Effector memory CD4-positive, alpha-beta T cell (primary cell): ENCODE measurements at places on chromosomes 2 and 18.

DNA sequence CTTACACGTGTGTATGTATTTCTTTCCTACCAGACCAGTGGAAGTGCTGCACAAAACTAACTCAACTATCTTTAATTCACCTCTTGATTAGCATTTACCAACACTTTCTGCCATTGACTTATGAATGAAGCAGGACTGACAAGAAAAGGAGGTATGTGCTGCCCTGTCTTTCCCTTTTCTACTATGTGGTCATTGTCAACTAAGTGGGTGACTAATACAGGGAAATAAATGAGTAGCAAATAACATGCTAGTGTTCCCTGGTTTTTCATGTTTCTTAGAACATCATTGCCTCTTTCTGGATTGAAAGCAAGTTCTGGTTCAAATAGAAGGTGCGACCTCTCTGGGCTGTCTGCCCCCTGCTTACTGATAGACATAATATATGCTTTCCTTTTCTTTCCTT, 58.0 kb downstream of the LINC00305 start:
- no peak for DNase-seq

DNA sequence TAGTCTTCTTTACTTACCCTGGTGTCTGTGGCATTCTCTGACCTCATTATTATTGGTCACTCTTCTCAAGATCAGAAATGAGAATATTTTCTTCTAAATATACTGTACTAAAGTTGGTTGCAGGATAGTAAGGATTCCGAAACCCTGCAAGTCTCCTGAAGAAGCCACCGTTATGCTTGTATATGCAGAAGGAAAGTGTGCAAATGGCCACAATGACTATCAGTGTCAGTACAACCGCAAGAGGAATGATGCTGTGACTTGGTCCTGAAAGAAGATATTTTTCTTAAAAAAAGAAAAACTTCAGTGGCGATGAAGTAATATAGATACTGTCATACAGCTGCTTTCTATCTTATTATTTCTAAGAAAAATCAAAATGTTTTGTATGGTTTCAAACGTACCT, 120.7 kb downstream of the PLA2R1 start:
- no peak for DNase-seq

- DNase-seq = no peak
These were observed 7.1 kb downstream of the MYL12A start for GRCh38 chr18:3254725-3255124.

GRCh38 chr2:51650769-51651168, 618.8 kb upstream of the NRXN1 start:
- no peak for DNase-seq

GRCh38 chr2:62724106-62724505, 18.6 kb downstream of the EHBP1 start:
- no peak for DNase-seq

DNA sequence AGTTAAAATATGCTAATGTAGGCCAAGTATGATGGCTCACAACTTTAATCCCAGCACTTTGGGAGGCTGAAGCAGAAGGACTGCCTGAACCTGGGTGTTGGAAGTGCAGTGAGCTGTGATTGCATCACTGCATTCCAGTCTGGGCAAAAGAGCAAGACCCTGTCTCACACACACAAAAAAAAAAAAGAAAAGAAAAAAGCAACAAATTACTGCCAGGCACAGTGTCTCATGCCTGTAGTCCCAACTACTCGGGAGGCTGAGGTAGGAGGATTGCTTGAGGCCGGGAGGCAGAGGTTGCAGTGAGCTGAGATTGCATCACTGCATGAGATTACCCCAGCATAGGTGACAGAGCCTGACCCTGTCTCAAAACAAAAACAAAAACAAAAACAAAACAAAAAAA, 110.6 kb downstream of the PRELID3A start:
- no peak for DNase-seq

GRCh38 chr2:171404261-171404660, 29.5 kb downstream of the METTL8 start:
- DNase-seq = no peak

GRCh38 chr2:189327879-189328847, 113.1 kb upstream of the WDR75 start:
- no peak for DNase-seq

- no peak for DNase-seq
These were observed 97.1 kb downstream of the TEX51 start for GRCh38 chr2:126995621-126996377.

DNA sequence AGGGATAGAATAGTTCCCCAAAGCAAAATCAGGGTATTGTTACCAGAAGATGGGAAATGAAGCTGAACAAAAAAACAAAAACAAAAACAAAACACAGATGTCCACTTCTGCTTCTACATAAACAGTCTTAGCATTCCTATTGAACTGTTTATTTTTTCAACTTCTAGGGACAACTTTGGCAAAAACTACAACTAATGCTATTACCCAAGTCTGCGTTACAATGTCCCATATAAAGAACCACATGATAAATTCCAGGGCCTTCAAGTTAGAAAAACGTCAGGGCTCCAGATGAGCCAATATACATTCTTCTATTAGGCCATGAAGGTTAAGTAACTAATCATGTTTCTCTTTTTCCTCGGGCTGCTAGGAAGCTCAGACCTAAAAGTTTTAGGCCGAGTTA, 16.9 kb downstream of the PID1 start:
- no peak for DNase-seq

DNA sequence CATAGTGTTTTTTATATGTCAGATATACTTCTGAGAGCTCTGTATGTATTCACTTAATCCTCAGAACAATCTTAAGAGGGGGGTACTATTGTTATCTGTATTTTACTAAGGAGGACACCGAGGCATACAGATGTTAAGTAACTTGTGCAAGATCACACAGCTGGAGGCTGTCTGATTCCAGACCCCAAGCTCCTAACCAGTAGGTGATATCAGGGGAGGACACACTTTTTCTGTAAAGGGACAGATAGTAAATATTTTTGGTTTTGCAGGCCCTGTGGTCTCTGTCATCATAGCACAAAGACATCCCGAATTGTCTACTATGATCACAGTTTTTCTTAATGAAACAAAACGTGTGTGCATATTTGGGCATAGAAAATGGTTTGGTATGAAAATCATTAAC, 143.7 kb downstream of the LAMA3 start:
- no peak for DNase-seq

DNA sequence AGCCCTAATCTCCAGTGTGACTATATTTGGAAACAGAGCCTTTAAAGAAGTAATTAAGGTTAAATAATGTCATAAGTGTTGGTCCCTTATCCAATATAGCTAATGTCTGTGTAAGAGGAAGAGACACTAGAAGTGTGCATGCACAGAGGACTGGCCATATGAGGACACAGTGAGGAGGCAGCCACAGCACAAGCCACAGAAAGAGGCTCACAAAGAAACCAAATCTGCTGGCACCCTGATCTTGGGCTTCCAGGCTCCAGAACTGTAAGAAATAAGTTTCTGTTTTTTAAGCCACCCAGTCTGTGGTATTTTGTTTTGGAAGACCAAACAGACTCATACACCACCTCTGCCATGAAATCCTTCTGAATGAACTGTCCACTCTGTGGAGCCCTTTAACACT, 186.4 kb upstream of the SLC39A10 start:
- no peak for DNase-seq

DNA sequence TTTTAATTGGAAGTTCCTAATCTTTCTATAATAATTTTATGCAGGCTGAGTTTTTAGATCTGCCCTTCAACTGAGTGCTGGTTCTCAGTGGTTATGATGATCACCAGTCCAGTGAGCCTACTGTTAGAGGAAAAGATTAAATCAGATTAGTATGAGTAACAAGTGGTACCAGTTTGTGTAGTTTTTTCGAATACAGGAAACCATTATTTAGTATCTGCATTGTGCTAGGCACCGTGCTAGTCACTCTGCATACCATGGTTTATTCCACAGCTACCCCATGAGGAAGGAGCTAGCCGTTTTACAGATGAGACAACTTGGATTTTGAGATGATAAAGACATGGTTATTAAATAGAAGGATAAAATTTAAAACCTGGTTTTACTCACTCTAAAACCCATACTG, 6.1 kb downstream of the PSMD1 start:
- DNase-seq = no peak

DNA sequence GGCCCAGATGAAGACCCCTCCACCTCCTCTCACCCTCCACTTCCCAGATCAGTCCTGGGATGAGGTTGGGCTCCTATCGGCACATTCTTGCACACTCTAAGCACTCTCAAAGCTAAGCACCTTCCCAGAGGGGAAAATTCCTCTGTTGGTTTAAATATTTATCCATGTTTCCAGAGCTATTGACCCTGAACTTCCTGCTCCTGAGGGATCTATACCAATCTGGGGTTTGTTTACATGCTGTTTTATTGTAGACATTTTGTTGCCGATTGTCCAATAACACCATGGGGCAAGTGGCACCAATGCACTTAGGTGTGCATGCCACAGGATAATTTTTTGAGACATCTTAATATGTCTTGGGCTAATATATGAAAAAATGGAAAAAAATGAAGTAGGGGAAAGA, 476.2 kb downstream of the SLC4A3 start:
- no peak for DNase-seq

GRCh38 chr2:134216152-134216829, 37.6 kb upstream of the MGAT5 start:
- DNase-seq = no peak

- no peak for DNase-seq
These were observed 233.5 kb upstream of the ZEB2 start for GRCh38 chr2:144753416-144753815.

GRCh38 chr2:20988905-20989304, 55.0 kb downstream of the APOB start:
- no peak for DNase-seq

DNA sequence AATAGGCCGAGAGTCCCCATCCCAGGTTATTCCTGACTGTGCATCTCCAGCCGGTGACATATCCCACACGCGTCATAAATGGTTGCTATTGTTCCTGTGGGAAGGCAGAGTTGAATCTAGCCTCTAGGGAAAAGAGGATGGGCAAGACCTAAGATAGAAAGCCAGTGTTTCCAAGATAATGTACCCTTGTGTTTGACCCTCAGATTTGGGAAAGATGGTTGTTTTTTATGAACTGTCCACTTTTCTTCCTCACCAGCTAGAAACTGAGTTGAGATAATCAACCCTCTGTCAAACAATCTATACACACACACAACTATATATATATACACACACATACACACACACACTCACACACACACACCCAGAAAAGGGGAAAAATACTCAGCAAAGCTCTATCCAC, 131.0 kb downstream of the PRKCE start:
- DNase-seq = no peak

DNA sequence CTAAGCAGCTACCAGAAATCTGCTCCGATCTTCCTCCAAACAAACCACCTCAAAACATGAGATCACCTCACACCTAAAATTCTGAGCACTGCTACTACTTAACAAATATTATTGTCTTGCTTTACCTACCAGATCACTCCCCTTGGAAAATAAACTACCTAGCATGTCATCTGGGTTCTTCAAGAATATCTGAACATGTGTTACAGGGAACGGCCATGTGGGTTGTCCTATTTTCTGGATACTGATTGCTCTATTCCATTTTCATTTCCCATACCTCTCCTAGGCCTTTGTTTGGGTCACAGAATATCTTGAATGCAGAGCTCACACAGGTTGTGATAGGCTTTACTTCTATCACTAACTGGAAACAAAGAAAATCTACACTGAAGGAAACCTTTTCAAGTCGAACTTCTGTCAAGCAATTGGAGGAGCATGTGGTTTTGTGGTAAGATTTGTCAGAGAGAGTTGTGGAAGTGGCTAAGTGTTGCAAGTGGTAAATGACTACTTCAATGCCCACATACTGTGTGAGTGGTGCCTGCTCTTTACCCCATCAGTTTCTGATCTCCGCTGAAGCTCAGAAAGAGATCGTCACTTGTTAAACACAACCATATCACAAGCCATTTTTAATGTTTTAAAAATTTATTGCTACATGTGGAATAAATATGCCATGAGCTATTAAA, 739.1 kb upstream of the ZEB2 start:
- DNase-seq = no peak

DNA sequence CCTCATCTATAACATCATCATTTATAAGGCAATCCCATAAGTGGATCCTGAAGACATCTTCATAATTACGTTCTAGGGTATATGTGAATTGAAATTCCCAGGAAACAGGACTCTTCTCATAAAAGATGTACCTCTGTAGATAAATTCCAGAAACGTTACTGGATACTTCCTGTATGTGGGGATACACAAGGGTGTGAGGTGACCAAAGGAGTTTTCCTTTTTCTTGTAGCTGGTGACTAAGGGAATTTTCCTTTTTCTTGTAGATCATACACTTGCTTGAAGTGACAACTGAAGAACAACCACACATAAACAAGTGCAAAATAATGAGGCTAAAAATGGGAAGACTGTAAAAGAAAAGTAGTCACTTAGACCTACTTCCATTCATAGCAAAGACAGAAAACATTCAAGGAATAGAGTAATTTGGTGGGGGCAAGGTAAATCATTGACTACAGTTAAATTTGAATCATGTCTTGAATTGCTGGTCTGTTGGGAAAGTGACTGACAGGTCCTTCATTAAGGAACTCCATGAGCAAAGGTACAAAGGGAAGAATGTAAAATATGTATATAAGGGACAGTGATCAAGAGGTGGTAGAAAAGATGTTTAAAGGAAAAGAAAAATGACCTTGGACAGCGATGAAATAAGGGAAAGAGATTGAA, 53.2 kb upstream of the UBE2E3 start:
- no peak for DNase-seq

GRCh38 chr18:46411191-46411828, 245.7 kb downstream of the LOXHD1 start:
- no peak for DNase-seq
